Left colon (tissue), 2 donors: ENCODE measurements at places on chromosomes 11 and 22. TPM values are rescaled to one million over a fixed set of nuclear protein-coding genes. Genes with fewer than 3 reads are reported as not detected.
A peak's percentile ranks its signal among the peaks of the same experiment; 100 is the strongest.

- no peak for DNase-seq
Measured at GRCh38 chr22:35900483-35901168, 128.0 kb downstream of the RBFOX2 start.

DNA sequence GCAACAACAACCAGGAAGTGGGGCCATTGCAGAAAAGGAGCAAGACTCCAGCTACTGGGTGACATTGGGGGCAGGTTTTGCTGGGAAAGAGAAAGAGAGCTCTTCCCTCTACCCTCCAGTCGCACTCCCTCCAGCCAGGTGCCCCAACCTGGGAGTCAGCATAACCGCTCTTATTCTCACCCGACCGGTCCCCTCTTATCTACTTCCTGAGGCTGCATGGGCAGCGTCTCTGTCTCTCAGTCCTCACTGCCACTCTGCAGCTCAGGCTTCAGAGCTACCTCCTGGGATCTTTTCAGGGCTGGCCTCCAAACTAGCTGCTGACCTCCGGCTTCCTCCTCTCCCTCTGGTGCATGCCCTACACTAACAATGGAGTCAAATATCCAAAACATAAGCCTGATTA, 5.1 kb downstream of the ZNF70 start:
- no peak for DNase-seq

DNA sequence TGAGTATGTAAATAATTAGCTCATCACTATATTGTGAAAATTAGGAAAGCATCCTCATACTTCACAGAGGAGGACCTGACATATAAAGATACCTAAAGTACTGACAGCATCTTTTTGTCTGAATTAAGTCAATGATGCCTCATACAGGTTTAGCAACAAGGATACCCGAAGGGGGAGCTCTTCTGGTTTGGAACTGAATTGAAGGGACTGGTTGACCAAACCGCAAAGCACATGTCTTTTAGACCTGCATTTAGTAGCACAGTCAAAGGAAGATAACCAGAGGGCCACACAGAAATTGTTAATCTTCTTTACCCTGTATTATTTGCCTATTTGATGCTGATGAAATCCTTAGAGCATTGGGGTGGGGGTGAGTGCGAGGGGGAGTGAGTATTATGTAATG, 12.9 kb upstream of the WT1 start:
- no peak for DNase-seq

GRCh38 chr11:24408202-24408601, 88.7 kb upstream of the LUZP2 start:
- DNase-seq, result no peak

DNA sequence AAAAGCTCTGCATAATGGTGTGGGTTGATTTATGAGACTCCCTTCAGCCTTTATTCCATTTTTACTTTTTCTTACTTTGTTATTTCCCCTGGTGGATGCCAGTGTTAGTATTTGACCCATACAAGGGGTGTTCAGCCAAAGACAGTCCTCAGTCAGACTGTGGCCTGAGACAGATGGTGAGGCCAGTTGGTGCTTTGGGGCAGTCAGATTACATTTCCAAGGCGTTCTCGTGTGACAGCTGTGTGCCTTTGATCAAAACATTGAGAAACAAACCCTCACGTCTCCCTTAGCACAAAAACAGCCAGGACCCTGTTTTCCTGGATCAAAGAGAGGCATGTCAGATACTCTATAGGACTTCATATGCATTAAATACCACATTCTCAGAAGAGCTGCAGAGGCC, 31.3 kb upstream of the SLN start:
- no peak for DNase-seq

- DNase-seq, result no peak
Measured at GRCh38 chr11:124475265-124475664, 29.8 kb upstream of the OR8B8 start.

- DNase-seq, result peak; percentile 19
Measured at GRCh38 chr11:65127473-65128181, 5.5 kb downstream of the MRPL49 start.

The XKR3 gene
- not detected for total RNA-seq

DNA sequence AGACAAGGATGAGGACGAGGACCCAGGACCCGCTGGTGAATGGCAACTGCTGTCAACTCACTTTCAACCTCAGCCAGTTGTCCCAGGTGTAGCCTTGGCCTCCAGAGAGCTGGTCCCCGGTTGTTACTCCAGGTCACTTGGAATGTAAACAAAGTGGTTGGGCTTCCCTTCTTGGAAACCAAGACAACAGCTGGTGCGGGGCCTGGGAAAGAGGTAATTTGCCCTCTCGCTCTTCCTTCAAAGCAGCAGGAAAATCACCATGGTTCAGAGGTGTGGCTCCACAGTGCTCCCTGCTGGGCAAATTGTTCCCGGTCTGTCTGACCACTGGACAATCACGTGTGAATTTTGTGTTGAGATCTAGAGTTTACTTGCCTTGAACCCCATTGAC, 15.0 kb downstream of the SLC1A2 start:
- no peak for DNase-seq

DNA sequence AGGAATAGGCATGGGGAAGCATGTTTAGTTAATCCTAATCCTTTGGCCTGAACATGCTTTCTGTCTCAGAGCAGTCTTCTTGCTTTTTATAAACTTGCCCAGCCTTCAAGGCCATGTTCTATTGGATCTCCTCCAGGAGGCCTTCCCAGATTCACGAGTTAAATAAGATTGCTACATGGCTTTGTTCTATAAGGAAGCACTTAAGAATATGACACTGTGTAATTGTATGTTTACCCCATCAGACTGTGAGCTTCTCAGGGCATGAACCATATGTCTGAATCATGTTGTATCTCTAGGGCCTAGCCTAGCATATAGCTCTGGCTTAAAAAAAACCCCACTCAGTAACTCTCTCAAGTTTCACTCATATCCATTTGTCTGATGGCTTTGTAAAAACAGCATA, 26.4 kb upstream of the UCP3 start:
- no peak for DNase-seq

The PVALB gene
- total RNA-seq, result not detected

GRCh38 chr22:47781024-47781423, 1018.6 kb downstream of the TBC1D22A start:
- DNase-seq, result peak; percentile 8
